ENCODE measurements at places on chromosomes 1 and 21. TPM values are rescaled to one million over a fixed set of nuclear protein-coding genes. Genes with fewer than 3 reads are reported as not detected.

DNA sequence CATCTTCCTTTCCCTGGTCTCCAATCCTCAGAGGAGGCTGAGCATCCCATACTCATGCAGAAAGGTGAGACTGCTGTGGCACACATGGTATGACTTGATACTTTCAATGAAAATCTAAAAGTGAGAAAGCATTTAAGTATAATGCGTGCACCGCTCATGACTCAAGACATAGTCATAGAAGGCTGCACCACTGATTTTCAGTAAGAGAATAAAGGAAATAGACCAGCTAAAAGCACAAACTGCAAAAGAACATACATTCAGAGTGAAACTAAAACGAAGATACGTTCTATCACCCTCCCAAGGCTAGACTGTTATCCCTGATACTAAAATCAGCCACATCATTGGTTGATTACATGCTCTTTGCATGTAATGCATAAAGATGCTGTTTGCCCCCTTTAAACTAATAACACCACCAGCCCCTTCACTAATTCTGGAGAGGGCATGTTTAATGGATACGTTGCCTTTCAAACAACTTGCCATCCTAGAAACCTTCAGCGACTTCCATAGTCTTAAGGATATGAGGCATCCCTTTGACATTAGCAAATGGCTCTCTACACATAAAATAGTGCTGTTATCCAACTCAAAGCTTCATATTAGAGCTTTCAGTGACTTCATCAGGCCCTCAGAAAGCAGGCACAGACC lies 2.1 kb downstream of the PLD5 start:
- H3K27ac ChIP-seq, result no peak overlapping the region
- H3K4me1 ChIP-seq, result peaks cover 5% of the 10 kb centered on the region
- H3K4me3 ChIP-seq, result no peak overlapping the region
- DNase-seq, result no peak
- H3K36me3 ChIP-seq, result no peaks in the 10 kb centered on the region
- H3K27me3 ChIP-seq, result peaks cover 11% of the 10 kb centered on the region

DNA sequence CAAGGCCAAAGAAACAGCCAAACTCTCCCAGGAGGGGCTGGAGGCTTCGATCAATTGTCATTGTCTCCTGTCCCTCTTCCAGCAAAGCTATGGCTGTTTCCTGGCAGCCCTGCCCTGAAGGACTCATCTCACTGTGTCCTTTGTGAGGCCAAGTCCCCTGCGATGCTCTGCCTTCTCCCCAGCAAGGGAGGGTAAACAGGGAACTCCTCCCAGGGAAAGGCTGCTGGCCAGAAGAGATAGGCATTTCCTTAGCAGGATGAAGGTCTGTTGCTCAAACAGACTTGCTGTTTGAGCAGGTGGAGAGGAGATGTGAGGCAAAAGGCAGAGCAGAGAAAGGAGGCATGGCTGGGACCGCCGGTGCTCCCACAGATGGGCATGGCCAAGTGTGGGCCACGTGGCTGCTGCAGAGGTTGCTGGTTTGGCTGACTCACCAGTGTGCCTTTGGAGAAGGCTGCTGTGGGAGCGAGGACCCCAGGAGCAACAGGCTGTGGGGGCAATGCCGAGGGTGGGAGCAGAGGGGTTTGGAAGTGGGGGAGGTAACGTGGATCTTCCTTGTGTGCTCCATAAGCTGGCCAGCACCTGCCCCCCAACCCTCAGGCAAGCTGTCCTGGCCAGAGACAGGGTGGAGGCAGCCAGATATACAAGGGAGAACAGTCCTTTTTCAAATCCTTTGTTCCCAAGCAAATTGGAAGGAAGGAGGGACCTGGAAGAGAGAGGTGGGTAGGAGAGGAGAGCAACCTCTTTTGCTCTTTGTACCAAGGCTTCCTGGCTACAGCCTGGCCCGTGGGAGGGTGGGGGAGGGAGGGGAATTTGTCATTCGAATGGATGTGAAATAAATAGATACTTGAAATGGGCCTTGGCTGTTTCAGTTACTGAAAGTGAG lies 449.8 kb downstream of the SIPA1L2 start:
- no peaks in the 10 kb centered on the region for H3K27me3 ChIP-seq
- H3K4me3 ChIP-seq, result no peak overlapping the region
- H3K27ac ChIP-seq, result no peak overlapping the region
- H3K36me3 ChIP-seq, result no peaks in the 10 kb centered on the region
- no peaks in the 10 kb centered on the region for H3K4me1 ChIP-seq

- H3K27me3 ChIP-seq, result no peaks in the 10 kb centered on the region
- DNase-seq, result no peak
- peaks cover 5% of the 10 kb centered on the region for H3K36me3 ChIP-seq
- no peak overlapping the region for H3K27ac ChIP-seq
- H3K4me1 ChIP-seq, result no peaks in the 10 kb centered on the region
These were observed 24.8 kb downstream of the COQ8A start for GRCh38 chr1:226964611-226965486.

GRCh38 chr1:41280202-41281032 lies 38.3 kb upstream of the SCMH1 start:
- H3K4me3 ChIP-seq, result no peak overlapping the region
- no peak for DNase-seq
- H3K36me3 ChIP-seq, result no peaks in the 10 kb centered on the region

DNA sequence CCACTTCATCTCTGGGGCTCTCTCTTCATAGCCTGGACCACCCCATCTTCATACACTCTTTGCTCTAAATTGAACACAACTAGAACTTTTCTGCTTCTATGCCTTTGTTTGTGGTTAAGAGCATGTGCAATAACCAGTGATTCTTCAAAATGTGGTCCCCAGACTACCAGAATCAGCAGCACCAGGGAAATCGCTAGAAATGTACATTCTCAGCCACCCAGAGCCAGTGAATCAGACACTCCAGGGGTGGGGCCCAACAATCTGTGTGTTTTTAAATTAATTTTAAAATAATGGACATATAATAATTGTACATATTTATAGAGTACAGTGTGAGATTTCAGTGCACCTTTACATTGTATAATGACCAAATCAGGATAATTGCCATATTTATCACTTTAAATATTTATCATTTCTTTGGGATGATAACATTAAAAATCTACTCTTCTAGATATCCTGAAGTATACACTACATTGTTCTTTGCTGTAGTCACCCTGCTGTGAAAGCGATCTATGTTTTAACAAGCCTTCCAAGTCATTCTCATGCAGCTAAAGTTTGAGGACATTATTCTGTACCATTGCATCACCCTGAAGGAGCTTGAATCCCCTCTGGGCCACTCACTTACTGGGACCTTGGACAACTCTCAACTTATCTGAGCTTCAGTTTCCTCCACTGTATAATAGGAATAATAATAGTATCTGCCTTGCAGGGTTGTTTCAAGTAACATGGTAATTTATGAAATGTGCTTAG lies 10.8 kb downstream of the GRHL3 start:
- H3K36me3 ChIP-seq, result no peaks in the 10 kb centered on the region
- no peaks in the 10 kb centered on the region for H3K4me1 ChIP-seq
- H3K4me3 ChIP-seq, result no peak overlapping the region
- DNase-seq, result no peak
- no peak overlapping the region for H3K27ac ChIP-seq
- no peaks in the 10 kb centered on the region for H3K27me3 ChIP-seq

GRCh38 chr1:66752671-66753371 lies 562 bp downstream of the DYNLT5 start:
- no peaks in the 10 kb centered on the region for H3K36me3 ChIP-seq
- no peak overlapping the region for H3K4me3 ChIP-seq
- peaks cover 35% of the 10 kb centered on the region for H3K27me3 ChIP-seq
- no peak overlapping the region for H3K27ac ChIP-seq

- no peaks in the 10 kb centered on the region for H3K4me1 ChIP-seq
- H3K27ac ChIP-seq, result no peak overlapping the region
- H3K36me3 ChIP-seq, result no peaks in the 10 kb centered on the region
- no peak overlapping the region for H3K4me3 ChIP-seq
These were observed 254.2 kb downstream of the GPR52 start for GRCh38 chr1:174702011-174702410.

GRCh38 chr1:234709473-234710228 lies 99.7 kb upstream of the IRF2BP2 start:
- H3K27me3 ChIP-seq, result no peaks in the 10 kb centered on the region
- no peaks in the 10 kb centered on the region for H3K36me3 ChIP-seq
- no peak for DNase-seq
- peaks cover 11% of the 10 kb centered on the region for H3K4me1 ChIP-seq

DNA sequence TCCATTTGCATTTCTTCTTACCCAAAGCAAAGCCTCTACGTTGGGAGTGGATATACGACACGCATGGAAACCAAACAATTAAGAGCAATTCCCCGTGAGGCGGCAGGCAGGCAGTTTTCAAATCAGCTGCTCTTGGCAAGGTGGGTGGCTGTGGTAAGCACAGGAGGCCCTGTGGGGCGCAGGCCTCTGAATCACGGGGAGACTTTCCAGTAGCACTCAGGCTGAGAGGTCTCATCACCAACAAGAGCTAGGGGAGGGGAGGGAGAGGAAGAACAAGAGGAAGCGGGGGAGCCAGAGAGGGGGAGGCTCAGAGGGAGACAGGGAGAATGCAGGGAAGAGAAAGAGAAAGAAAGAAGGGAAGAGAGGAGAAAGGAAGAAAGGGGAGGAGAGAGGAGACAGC lies 56.4 kb downstream of the MT1HL1 start:
- no peaks in the 10 kb centered on the region for H3K4me1 ChIP-seq
- H3K27ac ChIP-seq, result no peak overlapping the region
- no peak overlapping the region for H3K4me3 ChIP-seq
- no peaks in the 10 kb centered on the region for H3K36me3 ChIP-seq
- DNase-seq, result no peak
- no peaks in the 10 kb centered on the region for H3K27me3 ChIP-seq

GRCh38 chr1:95974586-95974985 lies 740.6 kb downstream of the RWDD3 start:
- no peak overlapping the region for H3K4me3 ChIP-seq
- H3K27ac ChIP-seq, result no peak overlapping the region
- no peaks in the 10 kb centered on the region for H3K36me3 ChIP-seq
- H3K27me3 ChIP-seq, result no peaks in the 10 kb centered on the region
- DNase-seq, result no peak

DNA sequence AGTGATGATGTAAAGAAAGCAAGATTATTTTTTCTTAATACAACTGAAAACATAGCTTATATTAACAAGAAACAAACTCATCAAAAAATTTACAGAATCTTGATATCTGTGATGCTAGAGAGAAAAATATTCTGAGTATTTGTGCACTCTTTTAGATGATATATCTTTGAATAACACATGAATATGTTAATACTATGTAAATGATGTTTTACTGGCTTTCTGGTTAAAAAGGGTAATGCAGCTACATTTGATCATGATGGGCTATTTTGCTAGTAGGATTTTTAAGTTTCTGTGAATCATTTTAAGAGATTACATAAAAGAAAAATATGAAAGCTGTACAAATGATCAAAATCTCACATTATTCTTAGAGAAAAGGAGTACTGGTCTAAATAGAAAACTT lies 114.5 kb downstream of the GRIK1 start:
- DNase-seq, result no peak
- no peak overlapping the region for H3K4me3 ChIP-seq
- H3K36me3 ChIP-seq, result no peaks in the 10 kb centered on the region
- H3K27ac ChIP-seq, result no peak overlapping the region
- no peaks in the 10 kb centered on the region for H3K27me3 ChIP-seq

DNA sequence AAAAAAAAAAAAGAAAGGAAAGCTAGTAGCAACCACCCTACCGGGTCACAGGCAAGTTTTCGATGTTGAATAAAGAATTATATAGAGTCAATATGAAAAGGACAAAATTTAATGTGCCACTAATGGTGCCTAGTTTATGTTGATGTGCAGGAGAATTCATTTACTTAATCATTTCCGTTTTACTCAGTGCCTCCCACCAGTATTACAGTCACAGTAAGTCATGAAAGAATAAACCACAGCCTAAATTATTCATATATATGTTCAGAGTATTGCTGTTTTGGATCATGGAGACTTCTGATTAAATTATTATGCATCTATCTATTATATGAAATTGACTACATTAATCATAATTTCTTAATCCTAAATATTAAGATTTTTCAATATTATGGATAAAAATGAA lies 35.3 kb downstream of the FNBP1L start:
- no peaks in the 10 kb centered on the region for H3K4me1 ChIP-seq
- no peaks in the 10 kb centered on the region for H3K27me3 ChIP-seq
- H3K36me3 ChIP-seq, result no peaks in the 10 kb centered on the region
- DNase-seq, result no peak

LYPD8 gene
- total RNA-seq, result not detected

VTCN1 gene
- total RNA-seq, result not detected

PLA2G2F gene
- total RNA-seq, result not detected

KCNN3 gene
- not detected for total RNA-seq

REG4 gene
- not detected for total RNA-seq

RGSL1 gene
- not detected for total RNA-seq

ACTA1 gene
- total RNA-seq, result not detected

ARTN gene
- 0.41 TPM for total RNA-seq

OR2AJ1 gene
- total RNA-seq, result not detected

ERRFI1 gene
- 1.0 TPM for total RNA-seq

FAM229A gene
- 32.2 TPM for total RNA-seq

TRIM62 gene
- total RNA-seq, result 26.2 TPM

CYYR1 gene
- not detected for total RNA-seq

NBL1 gene
- total RNA-seq, result 22.8 TPM

CTTNBP2NL gene
- total RNA-seq, result 0.47 TPM

HCRTR1 gene
- not detected for total RNA-seq

All from CD4-positive, alpha-beta memory T cell (primary cell).